ENCODE measurements at places on chromosomes 7 and 10.

DNA sequence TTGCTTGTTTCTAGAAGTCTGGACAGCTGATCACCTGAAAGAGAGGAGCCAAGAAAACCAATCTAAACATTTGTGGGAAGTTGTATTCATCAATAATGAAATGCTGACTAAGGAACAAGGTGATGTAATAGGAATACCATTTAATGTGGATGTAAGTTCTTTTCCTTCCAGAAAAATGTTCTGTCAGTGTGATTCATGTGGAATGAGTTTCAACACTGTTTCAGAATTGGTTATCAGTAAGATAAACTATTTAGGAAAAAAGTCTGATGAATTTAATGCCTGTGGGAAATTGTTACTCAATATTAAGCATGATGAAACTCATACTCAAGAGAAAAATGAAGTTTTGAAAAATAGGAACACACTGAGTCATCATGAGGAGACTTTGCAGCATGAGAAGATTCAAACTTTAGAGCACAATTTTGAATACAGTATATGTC lies 39.8 kb upstream of the ZNF37A start:
- no peak for DNase-seq

DNA sequence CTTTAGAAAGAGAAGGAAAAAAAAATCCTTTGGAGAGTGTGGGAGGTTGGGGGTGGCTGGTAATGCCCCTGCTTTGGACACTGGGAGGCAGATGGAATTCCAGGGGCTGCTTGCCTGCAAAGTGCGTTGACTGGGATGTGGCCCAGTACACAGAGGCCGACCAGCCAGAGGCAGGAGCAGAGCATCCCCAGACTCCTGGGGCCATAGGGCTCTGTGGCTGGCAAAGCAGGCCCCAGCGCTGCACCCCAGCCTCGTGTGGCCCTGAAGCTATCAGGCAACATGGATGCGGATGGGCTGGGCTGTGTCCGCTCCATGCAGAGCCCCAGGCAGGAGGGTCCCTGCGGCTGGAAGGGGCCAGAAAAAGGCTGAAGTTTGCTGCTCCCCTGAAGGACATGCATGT lies 361.6 kb upstream of the FZD8 start:
- no peak for DNase-seq

DNA sequence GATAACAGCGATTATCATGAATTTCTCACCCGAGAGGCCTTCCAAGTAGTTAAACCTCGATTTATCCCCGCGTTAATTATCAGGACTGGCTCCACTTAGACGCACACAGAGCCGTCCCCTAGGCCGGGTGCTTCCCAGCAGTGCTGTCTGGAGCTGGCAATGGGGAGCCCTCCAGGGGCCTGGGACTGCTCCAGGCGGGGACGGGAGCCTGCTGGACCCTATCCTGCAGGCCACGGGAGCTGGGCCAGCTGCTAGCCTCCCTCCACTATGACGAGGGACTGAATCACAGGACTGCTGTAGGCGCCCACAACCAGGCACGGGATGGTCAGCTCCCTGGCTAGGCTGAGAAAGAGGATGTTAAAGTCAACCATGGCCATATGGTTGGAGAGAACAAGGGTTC lies 229.1 kb downstream of the ELFN1 start:
- no peak for DNase-seq

- DNase-seq = no peak
Measured at GRCh38 chr7:102117743-102118142, 168.9 kb upstream of the SH2B2 start.

- no peak for DNase-seq
Measured at GRCh38 chr10:133044401-133044811, 43.3 kb upstream of the ADGRA1 start.

DNA sequence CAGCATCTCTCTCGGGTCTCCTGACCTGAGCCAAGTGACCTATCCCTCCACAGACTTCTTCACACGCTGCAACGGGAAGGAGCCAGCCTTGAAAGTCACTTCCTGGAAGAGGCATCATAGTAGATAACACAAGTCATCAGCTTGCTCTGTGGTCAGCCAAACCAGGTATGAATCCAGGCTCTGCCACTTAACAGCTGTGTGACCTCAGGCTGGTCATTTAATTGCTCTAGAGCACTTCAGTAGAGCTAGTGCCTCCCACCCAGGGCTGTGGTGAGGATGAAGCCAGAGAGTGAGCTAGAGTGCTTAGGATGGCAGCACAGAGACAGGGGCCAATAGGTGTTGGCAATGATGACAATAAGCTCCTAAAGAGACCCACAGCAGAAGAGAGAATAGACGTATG lies 247.7 kb upstream of the ZMIZ1 start:
- DNase-seq = no peak

GRCh38 chr7:28160551-28160991 lies 20.0 kb downstream of the JAZF1 start:
- DNase-seq = no peak

- DNase-seq = no peak
Measured at GRCh38 chr7:55975988-55976633, 11.7 kb downstream of the NIPSNAP2 start.

DNA sequence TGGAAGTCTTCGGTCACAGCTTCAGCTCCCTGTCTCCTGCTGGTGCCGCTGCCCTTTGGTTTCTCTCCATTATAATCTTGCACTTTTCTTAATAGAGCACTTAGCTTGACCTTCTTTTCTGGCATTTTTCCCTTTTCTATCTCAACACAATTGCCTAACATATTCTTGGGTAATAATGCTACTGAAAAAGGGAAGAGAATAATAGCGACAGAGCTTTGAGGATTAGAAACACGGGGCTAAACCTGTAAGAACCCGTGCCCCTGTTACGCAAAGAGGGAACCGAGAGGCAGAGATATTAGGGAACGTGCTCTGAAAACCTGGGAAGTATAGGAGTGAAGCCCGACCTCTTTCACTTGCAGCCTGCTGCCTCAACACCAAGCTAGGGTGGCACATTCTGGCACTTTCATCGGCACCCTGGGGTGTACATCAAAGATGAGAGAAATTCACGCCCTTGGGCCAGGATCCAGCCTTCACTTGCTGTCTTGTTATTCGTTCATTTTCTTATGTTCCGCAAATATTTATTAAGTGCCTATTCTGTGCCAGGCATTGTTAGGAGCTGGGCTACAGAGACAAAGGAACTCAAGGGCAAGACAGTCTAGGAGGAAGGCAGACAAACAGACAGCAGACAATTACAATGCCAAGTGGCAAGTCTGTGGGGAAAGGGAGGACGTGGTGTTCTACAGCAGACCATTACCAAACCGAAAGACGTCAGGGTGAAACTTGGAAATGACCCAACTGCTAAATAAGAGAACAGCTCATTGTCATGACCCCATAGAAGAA lies 33.0 kb upstream of the GALNTL5 start:
- no peak for DNase-seq

DNA sequence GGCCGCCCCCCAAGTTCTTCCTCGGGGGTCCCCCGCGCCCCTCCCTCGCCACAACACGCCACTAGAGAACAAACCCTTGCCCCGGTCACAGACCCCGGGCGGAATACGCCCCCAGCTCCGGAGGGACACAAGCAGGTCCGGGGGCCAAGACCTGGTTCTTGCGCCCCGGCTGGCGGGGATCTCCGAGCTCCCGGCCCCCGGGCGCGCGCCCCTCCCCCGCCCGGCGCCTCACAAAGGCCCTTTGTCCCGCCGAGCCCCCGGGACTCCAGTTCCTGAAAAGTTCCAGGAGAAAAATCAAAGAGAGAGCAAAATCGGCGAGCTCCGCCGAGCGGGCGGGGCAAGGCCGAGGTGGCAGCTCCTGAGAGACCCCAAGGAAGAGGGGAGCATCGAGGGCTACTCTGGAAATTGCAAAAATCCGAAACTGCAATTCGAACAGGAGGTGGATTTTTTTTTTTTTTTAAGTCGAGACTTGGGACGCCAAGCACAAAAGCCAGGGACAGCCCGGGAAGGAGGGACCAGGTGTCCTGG lies 4.0 kb downstream of the TNRC18 start:
- no peak for DNase-seq

DNA sequence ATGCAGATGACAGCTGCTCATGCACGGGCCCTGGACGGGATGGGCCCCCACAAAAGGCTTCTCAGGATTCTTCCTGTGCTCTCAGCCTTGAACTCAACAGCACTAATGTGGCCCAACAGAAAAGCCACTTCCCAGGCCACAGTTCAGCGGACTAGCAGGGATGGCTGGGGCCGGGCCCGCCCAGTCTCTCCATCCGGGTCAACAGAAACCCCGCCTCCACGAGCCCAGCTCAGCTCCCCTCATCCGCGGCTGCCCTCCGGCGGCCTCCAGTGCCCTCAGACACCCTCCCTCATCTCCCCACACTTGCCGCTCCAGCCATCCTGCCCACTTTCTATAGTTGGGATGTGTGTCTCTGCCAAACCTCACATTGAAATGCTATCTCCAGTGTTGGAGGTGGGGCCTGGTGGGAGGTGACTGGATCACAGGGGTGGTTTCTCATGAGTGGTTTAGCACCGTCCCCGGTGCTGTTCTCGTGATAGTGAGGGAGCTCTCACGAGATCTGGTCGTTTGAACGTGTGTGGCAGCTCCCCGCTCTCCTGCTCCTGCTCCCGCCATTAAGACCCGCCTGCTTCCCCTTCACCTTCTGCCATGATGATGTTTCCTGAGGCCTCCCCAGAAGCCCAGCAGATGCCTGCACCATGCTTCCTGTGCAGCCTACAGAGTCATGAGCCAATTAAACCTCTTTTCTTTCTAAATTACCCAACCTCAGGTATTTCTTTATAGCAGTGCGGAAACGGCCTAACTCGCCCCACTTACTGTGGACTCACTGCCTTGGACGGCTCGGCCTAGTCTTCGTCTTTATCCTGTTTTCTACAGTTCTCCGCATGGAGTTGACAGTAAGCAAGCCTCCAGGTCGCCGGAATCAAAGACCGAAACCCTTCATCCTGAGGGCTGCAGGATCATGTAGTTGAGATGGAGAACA lies 169.9 kb upstream of the RNF32 start:
- no peak for DNase-seq

- DNase-seq = no peak
Measured at GRCh38 chr10:87860816-87861403, 2.4 kb downstream of the KLLN start.

- DNase-seq = no peak
Measured at GRCh38 chr7:77778535-77778934, 19.7 kb downstream of the TMEM60 start.

DNA sequence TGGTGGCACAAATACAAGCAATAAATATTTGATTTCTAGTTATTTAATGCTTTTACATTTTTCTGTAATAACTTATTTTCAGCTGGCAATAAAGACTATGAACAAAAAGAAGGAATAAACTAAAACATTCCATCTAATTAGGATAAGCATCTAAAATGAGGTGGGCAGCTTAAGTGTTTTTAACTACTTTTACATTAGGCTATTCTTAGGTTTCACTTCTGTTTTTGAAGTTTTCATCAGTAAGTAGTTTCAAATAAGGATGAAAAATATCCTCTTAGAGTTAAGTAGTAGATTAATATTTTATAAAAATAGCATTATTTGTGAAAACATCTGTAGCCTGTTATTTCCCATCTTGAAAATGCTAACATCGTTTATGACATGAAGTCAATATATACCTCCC lies 15.9 kb downstream of the NT5C2 start:
- no peak for DNase-seq

GRCh38 chr10:112981553-112981952 lies 31.5 kb downstream of the TCF7L2 start:
- no peak for DNase-seq

DNA sequence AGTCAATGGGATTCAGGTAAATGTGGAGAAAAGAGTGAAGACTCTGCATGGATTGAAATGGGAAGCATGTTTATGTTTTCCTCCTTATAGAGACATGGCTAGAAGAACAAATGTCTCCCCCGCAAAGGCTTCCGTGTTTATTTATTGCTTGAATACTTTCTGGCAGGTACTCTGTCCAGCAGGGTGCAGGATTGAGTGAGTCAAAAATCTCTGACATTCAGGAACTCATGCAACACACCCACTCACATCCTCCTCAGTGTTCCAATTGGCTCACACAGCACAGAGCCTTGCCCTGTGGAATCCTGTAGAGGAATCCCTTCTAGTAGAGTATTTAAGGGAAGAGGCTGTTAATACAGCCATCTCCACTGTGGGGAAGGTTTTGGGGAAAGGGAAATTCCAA lies 290.3 kb upstream of the VWC2 start:
- no peak for DNase-seq

DNA sequence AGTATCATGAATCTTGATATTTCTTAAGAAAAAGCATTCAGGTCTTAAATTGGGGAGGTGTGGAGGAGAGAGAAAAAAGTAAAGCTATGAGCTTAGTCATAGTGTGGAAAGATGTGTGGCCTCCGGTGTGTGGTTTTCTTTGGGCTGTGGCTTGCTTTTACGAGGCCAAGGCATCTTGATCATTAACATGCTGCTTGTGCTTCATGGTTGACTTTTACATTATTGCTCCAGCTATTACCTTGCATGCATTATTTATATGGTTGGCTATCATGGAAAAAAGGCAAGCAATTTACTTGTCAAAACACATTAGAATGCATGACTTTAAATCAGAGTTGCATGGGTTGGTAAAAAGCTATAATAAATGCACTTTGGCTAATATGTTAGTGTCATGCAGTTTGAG lies 300.7 kb upstream of the ADARB2 start:
- DNase-seq = no peak

GRCh38 chr10:101089520-101090299 lies 27.9 kb downstream of the KAZALD1 start:
- DNase-seq = no peak

GRCh38 chr7:105756367-105756766 lies 120.0 kb downstream of the ATXN7L1 start:
- DNase-seq = no peak

DNA sequence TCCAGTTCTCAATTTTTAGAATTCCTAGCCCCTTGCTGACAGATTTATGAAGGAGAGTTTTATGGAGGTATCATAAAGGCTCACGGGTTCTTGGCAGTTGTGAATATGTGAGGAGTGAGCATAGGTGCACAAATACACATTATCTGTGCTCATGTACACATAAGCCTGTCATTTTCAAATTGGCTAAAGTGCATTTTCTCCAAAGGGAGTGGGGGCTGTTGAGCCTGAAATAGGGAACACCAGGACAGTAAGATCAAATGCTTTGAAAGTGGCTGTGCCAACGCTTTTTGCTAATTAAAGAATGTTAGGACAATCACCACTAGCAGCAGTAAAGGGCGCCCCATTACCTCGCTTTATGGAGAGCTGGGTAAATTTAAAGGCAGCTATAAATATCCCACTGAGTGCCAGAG lies 8.3 kb upstream of the LRRC4 start:
- DNase-seq = no peak

DNA sequence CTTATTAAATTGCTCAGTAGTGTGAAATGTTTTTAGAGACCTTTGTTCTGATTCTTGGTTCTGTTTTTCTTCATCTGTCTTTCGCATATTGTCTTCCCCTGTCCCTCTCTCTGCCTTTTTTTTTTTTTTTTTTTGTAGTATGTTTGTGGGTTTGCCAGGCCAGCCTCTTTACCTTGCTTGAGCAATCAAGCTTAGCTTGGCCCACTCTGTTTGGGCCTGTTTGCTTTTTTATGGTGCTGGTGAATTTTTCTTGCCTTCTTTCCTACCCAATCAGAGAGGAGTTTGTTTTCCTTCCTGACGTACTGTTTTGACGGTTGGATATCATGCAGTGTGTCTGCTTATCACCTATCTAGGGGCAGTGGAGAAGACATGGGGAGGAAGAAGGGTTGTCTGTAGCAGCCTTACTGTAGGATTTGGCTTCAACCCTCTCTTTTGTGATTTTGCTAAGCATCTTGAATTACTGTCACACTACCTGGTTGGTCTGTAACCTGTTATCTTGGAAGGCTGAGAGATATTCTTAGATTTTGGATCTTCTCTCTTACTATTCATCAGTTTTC lies 64.0 kb downstream of the BBS9 start:
- no peak for DNase-seq

GRCh38 chr7:2608921-2609411 lies 22.8 kb upstream of the TTYH3 start:
- DNase-seq = no peak

- no peak for DNase-seq
Measured at GRCh38 chr7:82056282-82056681, 286.4 kb upstream of the HGF start.
